ENCODE measurements at places on chromosomes 7 and 10.

DNA sequence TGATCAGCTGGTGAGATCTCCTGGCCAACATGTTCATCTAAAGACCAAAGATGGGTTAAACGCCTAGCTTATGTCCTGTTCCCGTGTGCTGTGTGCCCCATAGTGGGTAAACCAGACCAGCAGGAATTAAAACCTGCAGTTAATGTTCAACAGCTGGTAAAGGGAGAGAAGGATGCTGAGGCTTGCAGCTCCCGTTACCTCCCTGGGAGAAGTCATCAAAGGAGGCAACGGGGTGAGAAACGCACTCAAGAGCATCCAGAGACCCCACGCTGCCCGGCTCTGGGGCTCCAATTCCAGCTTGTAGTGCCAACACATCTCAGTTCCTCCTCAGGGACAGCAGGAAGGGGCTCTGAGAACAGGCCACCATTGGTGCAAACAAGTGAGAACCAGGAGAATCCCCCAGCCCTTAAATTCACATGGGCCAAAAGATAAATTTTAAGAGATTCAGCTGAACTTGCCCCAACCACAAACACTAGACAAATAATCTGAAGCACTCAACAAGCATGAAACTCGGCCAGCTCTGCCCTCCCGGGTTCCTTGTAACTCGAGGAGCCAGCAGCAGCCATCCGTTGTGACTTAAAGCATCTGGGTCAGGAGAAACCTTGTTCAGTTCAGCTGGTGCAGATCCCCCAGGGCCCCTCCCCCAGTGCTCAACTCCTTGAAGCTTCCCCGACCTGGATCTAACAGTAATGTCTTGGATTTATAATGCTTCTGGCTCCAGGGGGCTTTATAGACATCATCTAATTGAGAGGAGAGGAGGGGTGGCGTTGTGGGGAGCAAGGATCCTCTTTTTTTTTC is 29.4 kb downstream of the FAM241B start:
- DNase-seq, result no peak

DNA sequence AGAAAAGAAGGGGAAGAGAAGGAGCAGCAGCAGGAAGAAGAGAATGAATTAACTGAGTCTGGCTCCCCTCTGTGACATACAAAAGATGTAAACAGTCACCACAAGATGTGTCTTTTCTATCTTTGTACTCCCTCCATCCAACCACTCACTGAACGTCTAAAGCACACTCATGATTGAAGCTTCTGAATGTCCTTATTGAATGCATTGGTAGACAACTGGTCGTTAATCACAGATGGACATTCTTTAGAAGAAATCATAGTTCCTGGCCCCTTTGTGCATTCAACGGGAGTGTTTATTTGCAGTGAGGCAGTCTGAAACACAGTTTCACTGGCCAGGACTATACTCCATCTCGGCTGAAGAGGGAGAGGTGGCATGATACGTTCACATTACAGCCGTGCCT is 206.3 kb upstream of the KMT2E start:
- DNase-seq, result no peak

DNA sequence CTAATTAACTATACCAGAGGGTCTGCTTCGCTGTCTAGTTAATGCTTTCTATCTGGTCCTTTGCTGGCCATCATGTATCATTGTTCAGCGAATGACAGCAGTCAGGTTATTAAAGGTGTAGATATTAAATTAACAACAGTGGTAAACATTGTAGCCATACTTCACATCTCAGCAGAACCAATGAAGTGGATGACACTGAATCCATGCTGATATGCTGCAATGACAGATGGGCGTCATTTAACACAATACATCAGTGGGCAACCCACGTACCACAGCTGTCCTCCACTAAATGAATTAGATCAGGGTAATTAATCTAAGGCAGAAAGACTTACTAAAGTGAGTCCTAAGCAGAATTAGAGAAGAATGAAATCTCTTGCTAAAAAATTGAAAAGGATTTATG is 767.2 kb downstream of the NXPH1 start:
- DNase-seq, result no peak

- DNase-seq, result no peak
These were observed 496.9 kb downstream of the CCSER2 start for GRCh38 chr10:84825330-84825729.

DNA sequence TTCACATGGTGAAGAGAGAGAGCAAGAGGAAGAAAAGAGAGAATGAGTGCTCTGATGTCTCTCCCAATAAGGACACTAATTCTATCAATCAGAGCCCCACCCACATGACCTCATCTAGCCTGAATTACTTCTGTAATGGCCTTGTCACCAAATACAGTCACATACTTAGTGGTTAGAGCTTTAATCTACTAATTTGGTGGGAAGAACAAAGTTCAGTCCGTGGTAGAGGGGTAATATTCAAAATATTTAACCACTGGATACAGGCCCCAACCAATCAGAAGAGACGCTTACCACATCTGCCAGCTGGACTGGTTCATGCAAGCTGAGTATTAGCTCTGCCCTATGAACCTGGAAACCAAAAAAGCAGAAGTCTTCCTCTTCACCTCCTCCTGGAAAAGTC is 336.3 kb upstream of the NFE2L3 start:
- DNase-seq, result no peak
